ENCODE measurements at places on chromosomes 11 and 22.

DNA sequence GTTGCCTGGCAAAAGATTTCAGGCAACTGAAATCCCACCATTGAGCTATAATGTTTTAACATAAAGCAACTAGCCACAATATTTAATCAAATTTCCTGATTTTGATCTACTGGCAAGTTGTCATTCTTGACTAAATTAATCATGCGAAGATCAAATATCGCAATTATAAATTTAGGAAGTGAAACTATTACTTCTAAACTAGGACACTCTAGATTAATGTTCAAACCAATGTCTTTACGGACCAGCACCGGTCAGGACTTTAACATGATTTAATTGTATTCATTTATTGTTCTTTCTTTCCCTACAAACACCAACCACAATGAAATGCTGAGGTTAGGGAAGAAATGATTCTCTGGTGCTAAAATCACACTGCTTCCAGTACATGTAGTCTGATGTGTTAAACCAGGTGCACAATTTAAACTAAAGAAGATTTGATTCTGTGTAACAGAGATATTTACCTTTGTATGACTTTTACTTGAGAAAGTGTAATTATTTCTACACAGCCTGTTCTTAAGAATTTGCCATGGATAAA, 14.9 kb downstream of the GAS2 start:
- DNase-seq, result peak; percentile 55

DNA sequence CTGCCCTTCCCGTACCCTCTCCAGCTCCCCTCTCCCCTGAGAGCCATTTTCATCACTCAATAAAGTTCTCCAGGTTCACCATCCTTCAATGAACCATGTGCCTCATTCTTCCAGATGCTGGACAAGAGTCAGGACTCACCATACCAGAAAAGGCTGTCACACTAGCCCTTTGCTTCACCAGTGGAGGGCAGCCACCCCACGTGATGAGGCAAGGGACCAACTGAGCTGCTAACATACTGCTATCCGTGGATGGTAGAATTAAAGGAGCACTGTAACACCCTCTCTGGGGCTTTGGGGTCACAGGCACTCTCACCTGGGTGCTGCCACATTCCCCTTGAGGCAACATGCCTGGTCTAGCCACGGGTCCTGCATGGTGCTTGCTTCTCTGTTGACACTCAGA, 13.1 kb upstream of the OR5I1 start:
- no peak for DNase-seq

DNA sequence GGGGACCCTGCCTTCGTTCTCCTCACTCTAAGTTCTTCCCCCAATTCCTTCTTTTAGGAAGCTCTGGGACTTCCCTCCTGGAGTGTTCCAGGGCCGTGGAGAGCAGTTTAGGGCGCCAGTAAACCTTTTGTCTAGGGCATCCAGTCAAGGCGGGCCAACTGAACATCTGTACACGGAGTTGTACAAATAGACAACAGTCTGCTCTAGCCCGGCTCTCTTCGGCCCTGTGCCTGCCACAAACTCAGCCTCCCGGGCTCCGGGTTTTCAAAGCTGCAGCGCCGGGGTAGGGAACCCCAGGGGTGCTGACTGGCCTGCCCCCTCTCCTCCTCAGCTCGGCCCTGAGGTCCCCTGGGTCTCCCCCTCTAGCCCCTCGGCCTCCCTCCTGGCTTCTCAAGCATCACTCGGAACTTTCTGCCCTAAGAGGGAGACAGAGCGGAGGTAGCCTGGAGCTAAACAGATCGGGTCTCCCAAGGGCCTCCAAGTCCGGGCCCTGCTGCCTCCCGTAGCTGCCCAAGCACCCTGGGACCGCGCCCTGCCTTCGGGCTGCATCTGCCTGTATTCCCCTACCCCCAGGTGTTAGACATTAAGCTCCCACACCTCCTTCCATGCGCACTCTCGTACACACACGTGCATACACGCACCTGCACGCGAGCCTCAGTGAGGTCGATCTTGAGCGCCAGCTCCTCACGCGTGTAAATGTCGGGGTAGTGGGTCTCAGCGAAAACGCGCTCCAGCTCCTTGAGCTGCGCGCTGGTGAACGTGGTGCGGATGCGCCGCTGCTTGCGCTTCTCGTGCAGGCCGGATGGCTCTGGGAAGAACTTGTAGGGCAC, 3.3 kb downstream of the PHOX2A start:
- peak; percentile 59 for DNase-seq

GRCh38 chr11:21896746-21897602, 295.9 kb upstream of the ANO5 start:
- DNase-seq, result no peak

DNA sequence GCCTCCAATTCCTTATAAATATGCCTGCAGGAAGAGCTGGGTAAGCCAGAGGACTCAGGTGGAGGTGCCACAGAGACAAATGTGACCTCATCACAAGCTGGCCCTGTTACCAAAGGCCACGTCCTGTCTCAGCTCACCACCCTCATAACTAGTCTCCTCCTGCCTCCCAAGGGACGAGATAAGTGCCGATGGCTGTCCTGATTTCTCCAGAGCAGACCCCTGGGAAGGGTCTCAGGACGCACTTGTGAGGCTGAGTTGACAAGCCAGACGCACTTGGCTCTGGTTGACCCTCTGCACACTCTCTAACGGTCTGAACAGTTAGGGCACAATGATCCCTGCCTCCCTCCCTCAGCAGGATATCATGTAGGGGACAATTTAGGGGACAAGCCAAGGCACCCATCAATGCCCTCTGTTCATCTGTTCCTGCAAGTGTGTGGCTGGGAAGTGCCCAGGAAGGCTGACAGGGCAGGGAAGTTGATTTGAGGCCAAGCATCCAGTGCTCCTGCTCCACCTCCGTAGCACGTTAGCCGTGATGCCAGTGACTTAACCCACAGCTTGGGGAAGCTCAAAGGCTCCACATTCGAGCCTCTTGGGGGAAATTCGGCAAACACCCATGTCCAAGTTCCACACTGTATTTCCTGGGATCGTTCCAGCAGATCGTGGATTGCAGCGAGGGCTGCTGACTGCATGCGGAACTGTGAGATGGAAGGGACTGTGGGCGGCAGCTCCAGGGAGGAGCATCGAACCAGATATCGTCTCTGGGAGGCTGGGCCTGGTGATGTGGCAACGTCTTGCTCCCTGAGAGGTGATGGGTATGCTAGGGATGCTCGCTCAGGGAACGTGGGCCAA, 2.8 kb downstream of the SMIM38 start:
- no peak for DNase-seq

GRCh38 chr11:128965485-128965884, 22.8 kb upstream of the TP53AIP1 start:
- no peak for DNase-seq

- DNase-seq, result no peak
Measured at GRCh38 chr11:1969035-1969434, 21.9 kb downstream of the MRPL23 start.

- DNase-seq, result no peak
Measured at GRCh38 chr11:13277768-13278608, at the start of gene BMAL1. Gene BMAL1 (plus strand): TSS chr11:13277790. CDS start chr11:13354309, 76,519 bp downstream.

DNA sequence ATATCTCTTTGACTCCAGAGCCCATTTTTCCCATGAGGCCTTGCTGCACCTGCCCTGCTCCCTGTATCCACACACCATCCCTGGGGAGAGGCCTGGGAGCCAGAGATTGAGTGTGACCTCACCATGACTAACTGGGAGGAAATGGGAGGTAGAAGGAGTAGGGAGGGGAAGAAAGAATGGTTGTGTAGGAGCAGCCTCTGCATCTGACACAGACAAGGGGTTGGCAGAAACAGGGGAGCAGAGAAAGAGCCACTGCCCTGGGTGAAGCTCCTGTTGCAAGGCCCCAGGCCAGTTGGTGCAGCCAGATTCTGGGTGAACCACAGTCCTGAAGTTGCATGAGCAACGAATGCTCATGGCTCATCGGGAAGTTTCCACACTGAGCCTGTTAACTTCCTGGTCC, 32.4 kb downstream of the POU2F3 start:
- no peak for DNase-seq

DNA sequence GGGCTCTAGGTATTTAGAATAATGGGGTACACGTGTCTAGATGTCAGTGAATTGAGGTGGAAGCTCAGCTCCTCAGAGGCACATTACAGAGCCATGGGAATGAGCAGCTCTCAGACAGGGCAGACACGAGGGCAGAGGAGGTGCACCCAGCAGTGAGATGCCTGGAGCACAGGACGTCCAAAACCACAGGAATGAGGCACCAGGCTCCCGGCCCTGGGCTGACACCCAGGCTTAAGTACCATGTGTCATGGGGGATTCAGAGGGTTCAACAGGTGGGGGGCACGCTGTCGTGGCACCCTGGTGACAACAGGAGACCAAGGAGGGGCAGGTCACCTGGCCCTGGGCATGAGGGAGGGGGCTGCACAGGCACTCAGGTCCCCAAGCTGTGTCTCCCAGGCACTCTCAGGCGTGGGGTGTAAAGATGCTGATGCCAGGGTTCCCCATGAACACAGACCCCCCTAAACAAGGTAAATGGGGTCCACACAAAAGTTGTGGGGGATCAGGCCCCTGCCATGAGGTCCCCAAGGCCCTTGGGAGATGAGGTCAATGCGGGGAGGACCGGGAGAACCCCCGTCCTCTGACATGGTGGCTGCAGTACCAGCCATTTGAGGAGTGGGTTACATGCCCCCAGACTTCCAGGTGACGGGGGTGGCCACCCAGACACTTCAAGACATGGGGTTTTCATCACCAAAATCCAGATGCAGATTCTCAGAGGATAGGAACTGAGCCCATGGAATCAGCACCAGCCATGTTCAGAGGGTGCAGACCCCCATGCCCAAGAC, 5.6 kb upstream of the SYT8 start:
- DNase-seq, result no peak

DNA sequence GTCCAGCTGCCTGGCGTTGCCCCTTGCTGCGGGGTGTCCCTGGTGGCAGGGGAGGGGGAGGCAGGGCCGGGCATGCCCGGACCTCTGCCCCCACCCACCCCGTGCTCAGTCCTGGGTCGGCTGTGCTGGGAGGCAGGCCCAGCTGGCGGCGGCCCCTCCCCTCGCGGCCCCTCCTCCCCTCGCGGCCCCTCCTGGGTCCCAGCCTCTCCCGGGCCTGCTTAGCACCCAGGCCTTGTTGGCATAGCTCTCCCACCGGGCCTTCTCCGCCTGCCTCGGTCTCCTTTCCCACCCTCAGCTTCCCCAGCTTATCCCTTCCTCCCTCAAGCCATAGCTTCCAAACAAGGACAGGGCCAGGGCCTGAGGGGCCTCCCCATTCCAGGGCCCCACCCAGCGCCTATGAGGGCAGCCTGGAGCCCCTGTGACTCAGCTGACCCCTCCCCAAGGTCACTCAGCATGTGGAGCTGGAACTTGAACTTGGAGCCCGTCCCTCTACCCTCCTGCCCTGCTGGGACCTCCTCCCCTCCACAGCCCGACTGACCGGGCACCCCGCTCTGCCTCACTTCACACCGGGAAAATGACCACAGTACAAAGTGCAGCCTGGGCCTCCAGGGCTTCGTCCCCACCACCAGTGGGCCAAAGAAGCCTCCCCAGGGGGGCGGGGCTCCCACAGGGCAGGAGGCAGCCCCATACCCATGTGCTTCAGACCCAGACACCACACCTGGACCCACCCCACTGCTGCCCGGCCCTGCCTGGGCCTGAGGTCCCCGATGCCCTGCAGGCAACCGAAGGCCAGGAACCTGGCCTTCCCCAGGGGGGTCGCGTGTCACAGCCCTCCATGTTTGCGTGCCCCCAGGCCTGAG, 1.2 kb downstream of the EPS8L2 start:
- DNase-seq, result no peak

- no peak for DNase-seq
Measured at GRCh38 chr11:82718821-82719220, 14.8 kb downstream of the FAM181B start.

- no peak for DNase-seq
Measured at GRCh38 chr11:115887727-115888126, 383.5 kb upstream of the CADM1 start.

DNA sequence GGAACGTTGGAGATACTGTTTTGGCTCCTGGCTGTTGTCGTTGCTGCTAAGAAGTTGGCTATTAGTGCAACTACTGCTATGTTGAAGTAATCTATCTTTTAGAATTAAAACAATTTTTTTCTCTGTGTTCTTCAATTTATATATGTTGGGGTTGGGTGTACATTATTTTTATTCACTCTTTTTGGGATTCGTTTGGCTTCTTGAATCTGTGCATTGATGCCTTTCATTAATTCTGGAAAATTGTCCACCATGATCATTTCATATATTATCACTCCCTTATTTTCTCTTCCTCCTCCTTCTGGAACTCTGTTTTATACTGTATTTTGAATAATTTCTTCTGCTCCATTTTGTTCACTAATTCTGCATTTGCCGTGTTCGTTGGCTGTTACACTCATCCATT, 199.5 kb upstream of the PLET1 start:
- DNase-seq, result no peak
